IMR-90 (cell line): ENCODE measurements at places on chromosomes 7 and 10.

- DNase-seq, result peak; percentile 45
These were observed 119.4 kb downstream of the COL28A1 start for GRCh38 chr7:7416031-7416858.

- DNase-seq, result no peak
These were observed 186.9 kb downstream of the LRRTM3 start for GRCh38 chr10:67112765-67113164.

GRCh38 chr10:84269773-84270172 is 24.9 kb downstream of the RGR start:
- DNase-seq, result peak; percentile 92

DNA sequence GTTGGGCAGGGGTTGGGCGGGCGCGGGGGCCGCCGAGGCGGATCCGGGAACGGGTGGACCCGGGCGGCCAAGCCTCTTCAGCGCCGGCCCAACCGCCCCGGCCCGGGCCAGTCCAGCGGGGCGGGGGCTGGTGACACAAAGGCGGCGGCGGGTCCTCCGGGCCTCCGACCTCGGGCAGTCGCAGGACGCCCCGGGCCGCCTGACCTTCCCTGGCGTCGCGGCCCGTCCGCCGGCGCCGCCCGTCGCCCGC is 54.2 kb downstream of the METTL2B start:
- no peak for DNase-seq

DNA sequence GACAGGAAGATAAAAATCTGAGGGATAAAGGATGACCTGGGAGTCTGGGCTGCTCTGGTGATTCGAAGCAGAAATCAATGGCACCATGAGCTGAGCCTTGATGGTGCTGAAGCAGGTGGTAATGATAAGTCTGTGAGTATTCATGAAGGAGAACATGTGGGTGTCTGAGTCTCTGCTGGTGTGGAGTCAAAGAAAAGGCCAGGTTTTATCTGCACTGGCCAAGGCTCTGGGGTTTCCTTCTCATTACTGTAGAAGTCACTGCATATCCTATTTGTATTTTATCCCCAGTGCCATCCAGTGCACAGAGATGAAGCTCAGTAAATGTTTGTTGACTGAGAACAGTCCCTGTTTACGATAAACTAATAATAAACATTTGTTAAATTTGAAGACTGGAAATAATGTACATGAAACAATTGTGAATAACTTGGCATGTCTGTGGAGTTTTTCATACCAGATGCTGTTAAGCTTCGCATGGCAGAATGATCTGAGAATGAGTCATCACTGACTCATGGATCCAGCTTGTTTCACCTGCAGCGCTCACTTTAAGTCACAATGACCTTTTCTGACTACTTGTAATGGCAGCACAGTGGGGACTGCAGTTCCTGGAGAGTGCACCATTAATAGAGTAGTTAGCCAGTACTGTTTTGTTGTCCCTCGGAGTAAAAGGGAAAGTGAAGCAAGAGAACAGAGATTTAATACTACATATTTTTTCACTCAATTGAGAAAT is 538.5 kb downstream of the HTR7 start:
- DNase-seq, result peak; percentile 94

- no peak for DNase-seq
These were observed 7.6 kb downstream of the MMS19 start for GRCh38 chr10:97490592-97490991.

- no peak for DNase-seq
These were observed 66.4 kb upstream of the SEC61G start for GRCh38 chr7:54825368-54825767.

DNA sequence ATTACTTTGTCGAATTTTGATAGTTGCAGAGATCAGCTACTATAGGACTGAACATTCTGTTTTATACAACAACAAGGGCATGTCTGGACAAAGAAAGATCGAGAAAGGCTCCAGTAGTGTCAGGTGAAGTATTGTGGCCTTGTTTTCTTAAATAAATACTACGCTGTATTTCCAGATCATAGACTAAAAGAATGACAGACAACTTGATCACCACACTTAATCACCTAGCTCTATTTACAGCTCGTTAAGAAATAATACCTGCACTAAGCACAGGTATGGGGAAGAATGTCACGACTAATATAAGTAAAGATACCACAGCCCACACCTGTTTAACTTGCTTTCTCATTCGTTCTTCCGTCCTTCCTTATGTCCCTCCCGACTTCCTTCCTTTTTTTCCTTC is 269.2 kb downstream of the HGF start:
- no peak for DNase-seq

DNA sequence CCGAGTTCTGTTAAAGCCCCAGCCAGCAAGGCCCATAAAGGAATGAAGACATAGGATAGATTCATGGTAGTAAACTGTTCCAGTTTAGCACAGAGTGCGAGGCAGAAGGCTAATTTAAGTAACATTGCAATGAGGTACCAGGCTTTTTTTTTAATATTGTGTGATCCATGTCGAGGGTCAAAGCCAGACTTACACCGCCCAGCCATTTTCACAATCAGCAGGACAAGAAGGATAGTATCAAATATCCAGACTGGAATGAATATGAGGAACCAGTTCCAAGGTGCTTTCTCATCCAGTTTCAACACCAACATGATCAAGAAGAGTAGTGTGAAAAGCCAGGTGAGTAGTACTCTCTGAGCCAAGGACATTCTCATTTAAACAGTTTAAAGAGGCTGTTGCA is 4.2 kb downstream of the TMEM60 start:
- DNase-seq, result no peak

DNA sequence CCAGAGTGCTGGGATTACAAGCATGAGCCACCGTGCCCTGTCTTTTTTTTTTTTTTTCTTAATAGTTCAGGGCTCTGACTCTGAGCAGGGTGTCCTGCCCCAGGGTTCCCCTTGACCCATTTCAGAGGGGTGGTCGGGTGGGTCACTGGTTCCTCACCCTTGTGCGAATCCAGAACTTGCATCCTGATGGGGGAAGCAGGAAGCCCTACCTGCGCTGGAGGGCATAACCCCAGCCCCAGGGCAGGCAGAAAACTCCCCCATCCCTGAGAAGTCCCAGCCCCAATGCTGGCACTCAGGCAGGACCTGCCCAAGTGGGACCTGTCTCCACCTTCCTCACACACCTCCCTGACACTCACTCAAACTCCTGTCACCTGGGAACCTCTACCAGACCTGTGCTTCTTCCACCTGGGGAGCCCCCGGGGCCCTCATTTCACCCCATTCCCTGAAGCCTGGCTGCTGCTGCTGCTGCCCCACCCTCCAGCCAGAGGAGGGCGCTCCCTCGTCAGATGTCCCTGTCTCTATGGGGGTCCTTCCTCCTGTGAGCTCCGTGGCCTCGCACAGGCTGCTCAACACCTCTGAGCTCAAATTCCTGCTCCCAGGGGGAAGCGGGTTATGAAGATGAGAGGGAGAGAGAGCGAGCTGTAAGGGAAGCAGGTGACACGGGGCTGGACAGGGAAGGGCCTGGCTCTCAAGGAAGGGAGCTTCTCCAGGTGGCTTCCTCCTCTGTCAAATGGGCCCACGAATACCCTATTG is 15.1 kb upstream of the ZNF273 start:
- no peak for DNase-seq

DNA sequence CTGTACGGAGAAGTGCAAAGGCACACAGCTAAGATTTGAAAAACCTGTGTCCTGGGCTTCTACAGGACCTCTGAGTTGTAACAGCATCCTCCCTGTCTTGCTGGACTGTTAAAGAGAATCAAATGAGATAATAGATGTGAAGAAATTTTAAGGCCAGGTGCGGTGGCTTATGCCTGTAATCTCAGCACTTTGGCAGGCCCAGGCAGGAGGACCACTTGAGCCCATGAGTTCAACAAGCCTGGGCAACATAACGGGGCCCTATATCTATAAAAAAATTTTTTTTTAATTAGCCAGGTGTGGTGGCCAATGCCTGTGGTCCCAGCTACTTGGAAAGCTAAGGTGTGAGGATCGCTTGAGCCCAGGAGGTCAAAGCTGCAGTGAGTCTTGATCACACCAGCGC is 2.9 kb upstream of the ARHGAP21 start:
- no peak for DNase-seq

- peak; percentile 36 for DNase-seq
These were observed at the start of gene CADPS2 for GRCh38 chr7:122886357-122887081. Gene CADPS2 (minus strand): TSS chr7:122886460. CDS start chr7:122886337, 123 bp downstream.

DNA sequence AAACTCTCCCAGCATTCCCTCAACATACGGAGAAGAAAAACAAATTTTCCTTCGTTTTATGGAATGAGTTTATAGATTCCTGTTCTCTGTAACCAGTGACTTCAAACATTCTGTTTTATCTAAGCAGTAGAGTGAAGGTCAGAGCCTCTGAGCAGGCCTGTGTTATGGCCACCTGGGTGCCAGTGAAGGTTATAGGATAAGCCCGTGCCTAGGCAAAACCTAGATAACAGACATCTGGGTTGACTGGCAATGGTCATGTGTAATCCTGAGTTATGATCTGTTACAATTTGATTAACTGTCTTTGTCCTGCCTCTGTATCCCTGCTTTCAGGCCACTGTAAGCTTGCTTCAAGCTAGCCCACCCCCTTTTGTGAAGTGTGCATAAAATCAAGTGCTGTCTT is 8.3 kb downstream of the LSM5 start:
- DNase-seq, result no peak

DNA sequence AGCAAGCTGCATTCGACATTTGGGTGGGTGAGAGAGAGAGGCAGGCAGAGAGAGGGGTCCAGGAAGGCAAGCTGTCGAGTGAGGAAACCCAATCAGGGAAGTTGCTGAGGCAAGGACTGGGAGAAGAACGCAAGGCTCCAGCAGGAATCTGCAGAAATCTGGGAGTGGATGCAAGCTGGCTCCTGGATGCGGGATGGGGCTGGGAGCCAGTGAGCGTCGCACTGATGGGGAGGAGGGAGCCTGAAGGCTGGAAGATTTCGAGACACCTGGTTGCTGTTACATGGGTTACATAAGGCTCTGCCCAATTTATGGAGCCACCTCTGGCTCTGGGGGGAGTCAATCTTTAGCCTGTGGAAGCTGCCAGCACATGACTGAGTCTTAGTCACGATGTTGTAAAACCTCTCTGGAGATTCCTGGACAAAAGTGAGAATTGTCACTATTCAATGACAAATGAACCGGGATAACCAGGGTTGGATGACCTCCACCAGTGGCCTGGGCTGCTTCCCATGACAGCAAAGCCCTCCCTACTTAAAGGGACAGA is 51.1 kb upstream of the ADRB1 start:
- DNase-seq, result no peak

GRCh38 chr7:156307193-156307592 is 333.4 kb upstream of the RNF32 start:
- DNase-seq, result no peak

GRCh38 chr7:2129323-2130095 is 103.2 kb downstream of the MAD1L1 start:
- no peak for DNase-seq

GRCh38 chr10:93160829-93161228 is 87.1 kb downstream of the CYP26A1 start:
- peak; percentile 39 for DNase-seq

DNA sequence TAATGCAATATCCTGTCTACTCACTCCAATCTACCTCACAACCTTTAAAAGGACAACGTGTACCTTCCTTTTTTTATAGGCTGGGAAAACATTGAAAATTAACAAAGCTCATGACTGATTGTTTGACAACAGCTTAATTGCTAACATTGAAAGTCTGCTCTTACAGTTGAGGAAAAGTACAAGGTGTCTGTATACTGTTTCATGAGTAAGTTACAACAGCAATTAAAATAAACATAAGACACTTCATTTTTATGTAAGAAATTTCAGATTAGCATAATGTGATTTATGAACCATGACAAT is 28.6 kb upstream of the NCAPG2 start:
- DNase-seq, result no peak

DNA sequence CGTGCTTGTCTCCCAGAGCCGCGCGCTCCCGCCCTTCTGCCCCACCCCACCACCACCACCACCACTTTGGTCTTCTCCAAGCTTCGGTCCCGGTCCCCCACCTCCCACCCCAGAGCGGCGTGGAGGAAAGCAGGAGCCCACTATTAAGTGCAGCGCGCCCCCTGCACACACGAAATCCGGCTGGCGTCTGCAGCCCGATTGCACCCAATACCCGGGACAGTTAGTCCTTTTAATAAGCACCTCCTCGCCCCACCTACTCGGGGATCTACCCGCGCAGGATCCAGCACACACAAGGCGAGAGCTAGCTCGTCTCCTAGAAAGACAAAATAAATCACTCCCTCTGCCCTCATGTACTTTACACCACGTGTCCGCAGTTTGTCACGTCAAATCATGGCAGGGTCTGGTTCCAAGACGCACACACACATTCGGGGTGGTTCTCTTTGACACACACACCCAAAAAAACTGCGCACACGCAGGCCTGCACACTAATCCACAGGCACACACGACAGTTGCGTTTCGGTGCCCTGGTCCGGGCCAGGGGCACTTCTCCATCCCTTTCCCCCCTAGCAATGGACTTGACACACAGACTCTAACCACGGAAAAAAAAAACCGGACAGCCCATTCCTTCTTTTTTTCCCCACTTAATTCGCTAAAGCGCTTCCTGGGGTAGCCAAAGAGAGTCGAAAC is 1.6 kb downstream of the SFMBT2 start:
- no peak for DNase-seq

- peak; percentile 23 for DNase-seq
These were observed 137.5 kb downstream of the IMMP2L start for GRCh38 chr7:111424768-111425167.

DNA sequence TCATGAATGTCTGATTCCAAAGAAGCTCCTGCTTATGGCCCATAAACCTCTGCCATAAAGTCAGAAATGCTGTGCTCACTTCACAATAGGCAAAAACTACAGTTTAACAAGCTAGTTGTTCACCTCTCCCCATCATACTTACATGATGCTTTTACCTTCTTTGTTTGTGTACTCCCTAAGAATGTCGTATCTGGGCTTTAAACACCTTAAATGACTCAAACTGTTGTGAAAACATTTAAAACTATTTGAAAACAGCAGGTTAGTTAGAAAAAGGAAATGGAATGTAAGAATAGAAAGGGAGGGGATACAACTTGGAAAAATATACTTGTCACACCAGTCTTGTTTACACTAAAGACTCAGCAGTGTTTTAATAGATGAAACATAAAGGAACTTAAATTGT is 128.2 kb upstream of the AGR3 start:
- no peak for DNase-seq

GRCh38 chr7:70570961-70571360 is 561.0 kb upstream of the GALNT17 start:
- DNase-seq, result no peak

GRCh38 chr7:28973591-28973990 is 15.5 kb upstream of the TRIL start:
- DNase-seq, result no peak

DNA sequence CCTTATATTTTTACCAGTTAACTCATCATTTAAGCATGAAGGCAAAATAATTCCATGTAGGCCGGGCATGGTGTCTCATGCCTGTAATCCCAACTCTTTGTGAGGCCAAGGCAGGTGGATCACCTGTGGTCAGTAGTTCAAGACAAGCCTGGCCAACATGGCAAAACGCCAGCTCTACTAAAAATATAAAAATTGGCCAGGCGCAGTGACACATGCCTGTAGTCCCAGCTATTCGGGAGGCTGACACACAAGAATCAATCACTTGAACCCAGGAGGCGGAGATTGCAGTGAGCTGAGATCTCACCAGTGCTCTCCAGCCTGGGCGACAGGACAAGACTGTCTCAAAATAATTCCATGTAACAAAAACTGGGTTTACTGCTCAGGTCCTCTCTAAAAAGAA is 18.3 kb downstream of the HNRNPA2B1 start:
- DNase-seq, result no peak

- no peak for DNase-seq
These were observed 353.7 kb downstream of the GLRX3 start for GRCh38 chr10:130489891-130490290.

GRCh38 chr10:16835228-16835627 is 18.0 kb upstream of the RSU1 start:
- no peak for DNase-seq

GRCh38 chr7:118304100-118304499 is 79.6 kb downstream of the ANKRD7 start:
- no peak for DNase-seq
